ENCODE measurements at places on chromosomes 6 and 20.

DNA sequence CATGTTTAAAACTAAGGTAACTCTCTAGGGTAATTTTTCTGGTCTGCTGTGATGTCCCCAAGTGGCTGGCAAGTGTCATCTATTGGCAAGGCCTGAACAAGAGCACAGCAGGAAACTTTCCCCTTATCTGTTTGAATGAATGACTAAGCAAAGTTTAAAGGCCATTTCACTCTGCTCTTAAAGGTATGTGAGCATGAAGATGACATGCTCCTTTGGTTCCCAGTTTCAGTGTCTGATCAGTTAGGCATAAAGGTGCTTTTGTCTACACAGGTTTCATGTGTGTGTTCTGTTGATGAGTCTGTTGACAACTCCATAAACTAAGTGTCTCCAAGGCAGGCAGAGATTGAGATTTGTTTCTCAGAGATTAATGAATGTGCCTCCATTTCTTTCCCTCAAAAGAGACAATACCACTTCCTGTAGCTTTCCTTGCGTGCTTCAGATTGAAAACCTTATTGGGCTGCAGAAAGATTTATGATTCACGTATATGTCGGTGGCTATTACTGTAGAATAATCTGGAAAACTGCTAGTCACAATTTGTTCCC is 83.9 kb downstream of the MAP3K7 start:
- DNase-seq, result peak; percentile 81

GRCh38 chr6:101824551-101825345 is 431.2 kb downstream of the GRIK2 start:
- DNase-seq, result no peak

- DNase-seq, result no peak
Measured at GRCh38 chr6:15268137-15268908, 22.5 kb downstream of the JARID2 start.

DNA sequence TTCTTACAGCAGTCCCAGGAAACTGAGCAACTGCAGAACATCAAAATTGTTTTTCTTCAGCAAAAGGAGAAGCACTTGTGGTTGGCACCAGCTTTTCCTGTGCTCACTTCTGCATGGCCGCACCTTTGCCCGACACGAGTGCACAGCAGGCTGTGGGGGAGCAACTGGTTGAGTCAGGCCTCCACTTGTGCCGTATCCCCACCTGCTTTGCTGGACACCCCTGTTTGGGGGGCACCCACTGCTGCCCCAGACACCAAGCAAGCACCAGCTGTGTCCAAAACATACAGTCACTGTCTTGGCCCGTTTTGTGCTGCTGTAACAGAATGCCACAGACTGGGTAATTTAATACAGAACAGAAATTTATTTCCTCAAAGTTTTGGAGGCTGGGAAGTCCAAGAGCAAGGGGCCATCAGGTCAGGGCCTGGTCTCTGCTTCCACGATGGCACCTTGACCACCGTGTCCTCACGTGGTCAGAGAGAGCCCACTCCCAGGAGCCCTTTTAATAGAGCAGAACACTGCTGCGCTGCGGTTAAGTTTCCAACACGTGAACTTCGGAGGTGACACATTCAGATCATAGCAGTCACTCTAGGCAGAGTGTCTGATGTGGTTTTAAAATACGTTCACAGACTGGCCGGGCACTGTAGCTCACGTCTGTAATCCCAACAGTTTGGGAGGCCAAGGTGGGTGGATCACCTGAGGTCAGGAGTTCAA is 8.7 kb upstream of the GMEB2 start:
- no peak for DNase-seq

DNA sequence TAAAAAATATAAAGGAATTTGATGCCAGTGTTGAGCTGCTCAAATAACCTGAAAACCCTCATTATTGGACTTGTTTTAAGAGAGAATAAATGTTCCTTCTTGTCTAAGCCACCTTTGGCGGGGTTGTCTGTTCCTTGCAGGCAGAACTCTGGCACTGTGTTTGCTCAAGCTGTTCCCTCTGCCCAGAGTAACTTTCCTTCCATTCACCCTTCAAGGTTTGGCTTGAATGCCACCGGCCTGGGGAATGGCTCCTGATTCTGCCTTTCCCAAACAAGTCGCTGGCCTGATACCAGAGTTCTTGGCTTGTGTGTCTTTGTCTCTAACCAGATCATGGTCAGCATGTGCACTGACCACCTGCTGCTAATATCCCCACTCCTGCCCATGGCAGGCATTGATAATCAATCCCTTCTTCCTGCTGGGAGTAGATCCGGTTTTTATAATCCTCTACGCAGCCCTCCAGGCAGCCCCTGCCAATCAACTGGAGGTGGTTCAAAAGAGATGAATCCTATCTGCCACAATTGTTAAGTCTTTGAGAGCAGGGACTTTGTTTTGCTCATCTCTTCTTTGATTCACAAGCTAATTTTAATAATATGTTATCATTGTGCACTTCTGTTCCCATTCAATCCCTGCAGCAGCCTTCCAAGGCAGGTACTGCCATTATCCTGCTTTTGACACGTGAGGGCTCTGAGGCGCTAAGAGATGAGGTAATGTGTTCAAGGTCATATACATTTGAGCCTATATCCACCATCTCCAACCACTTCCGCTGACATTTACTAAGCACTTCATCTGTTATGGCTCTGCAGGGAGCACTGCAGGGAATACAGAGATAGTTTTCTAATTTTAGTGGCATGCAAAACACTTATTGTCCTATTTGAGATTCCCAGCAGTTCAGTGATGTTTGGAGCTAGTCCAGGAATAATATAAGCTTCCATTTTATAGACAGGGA is 3.1 kb upstream of the CCM2L start:
- DNase-seq, result no peak

GRCh38 chr6:4036581-4036980 is 42.4 kb downstream of the FAM217A start:
- no peak for DNase-seq

- no peak for DNase-seq
Measured at GRCh38 chr6:39273406-39273821, 40.8 kb downstream of the KCNK17 start.

GRCh38 chr6:116300566-116300965 is 20.8 kb upstream of the TSPYL1 start:
- no peak for DNase-seq

DNA sequence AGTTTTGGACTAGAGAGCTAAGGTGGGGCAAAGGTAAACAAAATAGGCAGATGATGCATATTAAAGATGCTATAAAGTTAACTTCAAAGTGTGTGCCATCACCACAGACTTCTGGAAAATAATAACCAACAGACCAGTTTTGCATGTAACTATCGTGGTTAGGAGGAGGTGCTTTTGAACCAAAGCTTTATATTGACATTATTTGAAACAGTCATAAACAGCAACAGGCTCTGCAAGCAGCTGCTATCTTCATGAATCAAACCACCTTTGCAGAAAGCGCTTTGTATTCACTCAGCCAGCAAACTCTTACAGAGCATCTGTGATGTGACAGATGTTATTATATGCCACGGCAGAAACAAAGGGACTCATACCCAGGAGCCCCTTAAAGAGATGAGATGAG is 81.9 kb downstream of the CRYBG1 start:
- no peak for DNase-seq

DNA sequence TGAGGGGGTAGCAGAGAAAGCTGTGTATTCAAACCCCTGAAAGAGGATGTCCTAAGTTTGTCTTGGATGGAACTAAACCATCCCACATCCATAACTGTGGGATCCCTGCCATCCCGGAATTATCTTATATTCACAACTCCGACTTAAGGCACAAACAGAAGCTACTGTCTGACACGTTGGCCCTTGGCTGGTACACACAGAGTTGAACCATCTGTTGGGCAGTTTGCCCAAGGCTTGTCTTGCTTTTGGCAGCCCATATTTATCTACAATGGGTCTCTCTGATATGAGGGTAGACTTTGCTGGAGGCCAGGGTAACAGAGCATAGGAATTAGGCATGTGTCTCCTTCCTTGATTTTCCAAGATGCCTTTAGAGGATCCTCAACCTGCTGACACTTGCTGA is 116.6 kb upstream of the PROKR2 start:
- DNase-seq, result peak; percentile 47

DNA sequence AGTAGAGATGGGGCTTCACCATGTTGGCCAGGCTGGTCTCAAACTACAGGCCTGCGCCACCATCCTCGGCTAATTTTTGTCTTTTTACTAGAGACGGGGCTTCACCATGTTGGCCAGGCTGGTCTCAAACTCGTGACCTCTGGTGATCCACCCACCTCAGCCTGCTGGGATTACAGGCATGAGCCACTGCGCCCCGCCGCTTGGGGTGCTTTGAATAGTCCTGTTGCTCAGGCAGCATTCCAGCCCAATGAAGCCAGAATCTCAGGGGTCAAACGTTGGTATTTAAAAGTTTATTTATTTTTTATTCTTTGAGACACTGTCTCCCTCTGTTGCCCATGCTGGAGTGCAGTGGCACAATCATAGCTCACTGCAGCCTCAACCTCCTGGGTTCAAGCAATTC is 11.3 kb downstream of the MOCS3 start:
- no peak for DNase-seq

- no peak for DNase-seq
Measured at GRCh38 chr20:33664085-33664761, 2.1 kb downstream of the C20orf144 start.

- no peak for DNase-seq
Measured at GRCh38 chr6:158002951-158003853, 21.5 kb downstream of the SYNJ2 start.

- DNase-seq, result no peak
Measured at GRCh38 chr6:110221738-110222137, 41.5 kb downstream of the CDC40 start.

- no peak for DNase-seq
Measured at GRCh38 chr20:64253000-64253383, 2.6 kb upstream of the PCMTD2 start.

GRCh38 chr6:136051140-136051775 is 198.9 kb downstream of the MTFR2 start:
- DNase-seq, result no peak

All from hematopoietic multipotent progenitor cell treated with erythropoietin and hydrocortisone succinate and interleukin-3 and kit ligand, for 8 days (in vitro differentiated cells).